ENCODE measurements at places on chromosomes 3 and 15. TPM values are rescaled to one million over a fixed set of nuclear protein-coding genes. Genes with fewer than 3 reads are reported as not detected.

The NR2E3 gene
- total RNA-seq: 0.98 TPM

The SPTBN5 gene
- total RNA-seq: 2.1 TPM

The ARPP21 gene
- total RNA-seq: not detected

The RFTN1 gene
- 0.90 TPM for total RNA-seq

The CEP19 gene
- 7.1 TPM for total RNA-seq

The CFAP44 gene
- total RNA-seq: 0.74 TPM

The PFN2 gene
- 220 TPM for total RNA-seq

The CPNE9 gene
- 0.13 TPM for total RNA-seq

The FOXB1 gene
- 0.64 TPM for total RNA-seq

The FBLN2 gene
- total RNA-seq: 0.44 TPM

The HCLS1 gene
- 0.85 TPM for total RNA-seq

The CCR3 gene
- total RNA-seq: not detected

The ACTC1 gene
- not detected for total RNA-seq

The ATP8B4 gene
- total RNA-seq: not detected

The FES gene
- total RNA-seq: 0.64 TPM

The A4GNT gene
- not detected for total RNA-seq

The SLC24A5 gene
- total RNA-seq: not detected

The HOMER2 gene
- 35.9 TPM for total RNA-seq

The GADL1 gene
- not detected for total RNA-seq

The FETUB gene
- not detected for total RNA-seq

The LRTM1 gene
- total RNA-seq: not detected

The BCL2A1 gene
- total RNA-seq: 4.7 TPM

The SLCO3A1 gene
- total RNA-seq: 20.6 TPM

The GCSAM gene
- 0.08 TPM for total RNA-seq

The ADAMTS9 gene
- total RNA-seq: 0.05 TPM

The PPP2R3A gene
- 8.1 TPM for total RNA-seq

The C3orf70 gene
- total RNA-seq: 0.10 TPM

The ISG20 gene
- total RNA-seq: 14.9 TPM

The EPHB3 gene
- 6.0 TPM for total RNA-seq

The PLIN1 gene
- total RNA-seq: 0.44 TPM

The C3orf49 gene
- total RNA-seq: not detected

The EFCAB12 gene
- 0.54 TPM for total RNA-seq

The SLC28A2 gene
- 0.23 TPM for total RNA-seq

The RNU5B-1 gene
- not detected for total RNA-seq

The PIAS1 gene
- total RNA-seq: 44.5 TPM

The CSTA gene
- total RNA-seq: not detected

The CYP11A1 gene
- 0.57 TPM for total RNA-seq

The SPATA12 gene
- 0.10 TPM for total RNA-seq

The CLDN18 gene
- total RNA-seq: 0.08 TPM

The ACTRT3 gene
- 1.7 TPM for total RNA-seq

The NFKBIZ gene
- total RNA-seq: 17.4 TPM

The PDZRN3 gene
- not detected for total RNA-seq

Measured in Panc1 (cell line).